GM06990 (cell line): ENCODE measurements at places on chromosomes 16 and 17.

- DNase-seq, result no peak
Measured at GRCh38 chr17:48543854-48544348, 1.0 kb downstream of the HOXB2 start.

- DNase-seq, result no peak
Measured at GRCh38 chr17:65183736-65184135, 46.6 kb downstream of the RGS9 start.

DNA sequence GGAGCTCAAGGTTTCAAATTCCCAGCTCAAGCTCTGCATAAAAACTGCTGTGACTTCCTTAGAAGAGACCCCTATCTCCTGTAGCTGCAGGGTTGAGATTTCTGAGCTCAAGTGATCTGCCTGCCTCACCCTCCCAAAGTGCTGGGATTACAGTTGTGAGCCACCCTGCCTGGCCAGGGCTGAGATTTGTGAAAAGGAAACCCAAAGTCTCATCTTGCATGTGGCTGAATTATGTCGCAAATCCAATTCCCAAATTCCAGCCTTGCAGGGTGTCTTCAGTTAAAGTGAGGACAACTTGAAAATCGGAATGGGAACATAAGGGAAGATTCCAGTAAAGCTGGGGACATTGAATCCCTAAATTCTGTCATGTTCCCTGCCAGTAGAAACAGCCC is 14.2 kb upstream of the CETP start:
- no peak for DNase-seq

DNA sequence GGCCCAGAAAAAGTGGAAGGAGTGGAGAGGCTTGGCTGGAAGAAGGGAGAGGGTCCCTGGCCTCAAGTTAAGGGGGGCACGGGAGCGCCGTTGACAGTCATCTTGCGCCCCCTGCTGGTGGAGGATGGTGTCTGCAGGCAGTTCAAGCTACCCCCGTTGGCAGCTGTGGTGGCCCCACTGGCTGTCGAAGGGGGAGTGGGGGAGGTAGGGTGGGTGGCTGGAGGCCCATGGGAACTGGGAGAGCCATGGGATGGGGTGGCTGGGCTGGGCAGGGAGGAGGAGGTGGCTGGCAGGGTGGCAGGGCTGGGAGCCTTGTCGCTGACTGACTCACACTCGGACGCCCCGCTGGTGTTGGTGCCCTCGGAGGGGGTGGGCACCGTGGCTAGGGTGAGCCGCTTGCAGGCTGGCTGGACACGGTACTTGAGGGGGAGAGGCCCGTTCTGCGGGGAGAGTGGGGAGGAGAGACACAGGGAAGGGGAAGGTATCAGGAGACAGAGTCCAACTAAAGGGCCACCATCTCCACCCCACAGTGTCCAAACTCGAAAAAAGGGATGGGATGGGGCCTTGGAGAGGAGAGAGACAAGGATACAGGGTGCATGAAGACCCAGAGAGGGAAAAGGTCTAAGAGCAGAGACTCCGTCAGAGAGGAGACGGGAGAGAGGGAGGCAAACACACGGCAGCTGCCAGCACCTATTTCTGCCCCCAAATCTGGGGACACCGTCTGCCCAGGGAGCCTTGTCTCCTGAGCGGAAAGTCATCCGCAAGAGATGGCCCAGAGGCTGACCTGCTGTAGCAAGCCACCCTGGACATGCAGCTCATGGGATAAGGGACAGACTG is 5.2 kb downstream of the CISD3 start:
- no peak for DNase-seq

DNA sequence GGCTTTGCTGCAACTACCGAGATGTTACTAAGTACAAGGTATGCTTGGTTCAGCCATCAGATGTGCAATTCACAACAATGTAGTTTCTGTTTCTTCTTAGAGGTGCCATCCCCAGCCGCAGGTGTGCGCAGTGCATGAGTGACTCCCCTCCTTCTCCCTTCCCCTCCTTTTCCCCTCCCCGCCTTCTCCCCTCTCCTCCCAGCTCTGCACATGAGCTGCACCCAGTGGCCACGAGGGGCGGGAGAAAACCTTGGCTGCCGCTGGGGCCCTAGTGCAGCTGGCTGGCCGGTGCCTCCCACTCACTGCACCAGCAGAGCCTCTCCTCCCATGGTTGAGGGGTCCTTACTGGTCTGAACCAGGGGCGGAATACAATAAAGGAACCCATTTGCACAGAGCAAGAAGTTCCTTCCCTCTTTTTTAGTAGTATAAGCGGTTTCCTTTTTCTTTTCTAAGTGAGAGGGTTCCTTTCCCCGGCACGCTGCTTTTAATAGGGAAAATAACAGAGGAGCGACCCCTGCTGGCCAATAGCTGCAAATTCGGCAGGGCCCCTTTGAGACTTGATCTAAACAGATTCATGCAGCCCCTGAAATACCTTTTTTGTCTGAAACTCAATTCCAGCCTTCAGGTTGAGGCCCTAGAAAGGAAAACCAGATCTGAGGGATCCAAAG is 7.8 kb upstream of the CCL15 start:
- DNase-seq, result peak; percentile 36

DNA sequence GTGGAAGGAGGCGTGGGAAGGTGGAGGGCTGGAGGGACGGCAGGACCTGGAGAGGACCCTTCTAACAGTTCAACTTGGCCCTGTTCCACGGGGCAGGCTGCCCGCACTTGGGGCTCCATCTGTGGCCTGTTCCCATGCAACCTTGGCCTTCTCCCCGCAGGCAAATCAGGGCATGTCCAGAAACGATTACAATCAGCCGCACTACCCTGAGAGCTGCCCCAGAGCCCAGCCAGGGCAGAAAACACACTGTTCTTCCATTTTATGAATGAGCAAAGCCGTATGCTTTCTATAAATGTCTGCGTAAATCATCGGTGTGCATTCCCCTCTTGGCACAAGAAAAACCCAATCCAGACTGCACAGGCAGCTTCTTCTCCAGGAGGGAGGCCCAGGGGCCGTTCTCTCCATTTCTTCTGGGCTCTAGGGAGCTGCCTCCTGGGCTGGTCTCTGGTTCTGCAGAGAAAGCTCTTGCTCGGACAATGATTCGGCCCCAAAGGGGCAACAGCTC is 228.7 kb downstream of the SOX9 start:
- DNase-seq, result no peak

- no peak for DNase-seq
Measured at GRCh38 chr17:42329025-42329976, 41.0 kb downstream of the STAT5A start.

GRCh38 chr17:40443988-40444899 is 994 bp downstream of the IGFBP4 start:
- DNase-seq, result peak; percentile 51

DNA sequence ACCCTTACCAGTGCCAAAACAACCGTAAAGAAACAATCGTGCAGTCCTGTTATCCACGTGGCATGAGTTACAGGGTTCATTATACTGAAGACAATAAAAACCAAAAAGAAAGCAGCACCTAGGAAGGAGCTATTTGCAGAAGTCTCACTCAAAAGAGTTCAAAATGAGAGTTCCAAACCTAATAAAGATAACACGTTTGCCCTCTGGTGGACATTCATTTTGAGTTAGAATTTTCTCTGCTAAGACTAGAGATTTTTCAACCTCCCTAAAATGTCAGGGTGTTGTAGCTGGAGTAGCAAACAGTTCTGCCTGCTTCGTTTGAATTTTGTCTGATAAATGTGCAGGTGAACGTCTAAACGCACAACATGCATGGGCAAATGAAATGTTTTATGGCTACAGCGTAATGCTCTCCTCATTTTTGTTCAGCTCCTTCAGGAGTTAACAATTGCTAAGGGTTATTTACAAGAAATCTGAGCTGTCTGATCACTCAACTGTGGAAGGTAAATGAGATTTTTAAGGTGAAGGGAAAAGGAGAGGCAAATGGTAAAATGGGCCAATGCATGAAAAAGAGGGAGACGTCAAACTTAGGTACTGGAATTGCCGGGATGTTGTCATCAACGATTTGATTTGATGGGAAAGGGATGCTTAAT is 1067.9 kb upstream of the EEF2KMT start:
- DNase-seq, result no peak

- DNase-seq, result no peak
Measured at GRCh38 chr17:41737680-41738023, 3.2 kb upstream of the HAP1 start.

DNA sequence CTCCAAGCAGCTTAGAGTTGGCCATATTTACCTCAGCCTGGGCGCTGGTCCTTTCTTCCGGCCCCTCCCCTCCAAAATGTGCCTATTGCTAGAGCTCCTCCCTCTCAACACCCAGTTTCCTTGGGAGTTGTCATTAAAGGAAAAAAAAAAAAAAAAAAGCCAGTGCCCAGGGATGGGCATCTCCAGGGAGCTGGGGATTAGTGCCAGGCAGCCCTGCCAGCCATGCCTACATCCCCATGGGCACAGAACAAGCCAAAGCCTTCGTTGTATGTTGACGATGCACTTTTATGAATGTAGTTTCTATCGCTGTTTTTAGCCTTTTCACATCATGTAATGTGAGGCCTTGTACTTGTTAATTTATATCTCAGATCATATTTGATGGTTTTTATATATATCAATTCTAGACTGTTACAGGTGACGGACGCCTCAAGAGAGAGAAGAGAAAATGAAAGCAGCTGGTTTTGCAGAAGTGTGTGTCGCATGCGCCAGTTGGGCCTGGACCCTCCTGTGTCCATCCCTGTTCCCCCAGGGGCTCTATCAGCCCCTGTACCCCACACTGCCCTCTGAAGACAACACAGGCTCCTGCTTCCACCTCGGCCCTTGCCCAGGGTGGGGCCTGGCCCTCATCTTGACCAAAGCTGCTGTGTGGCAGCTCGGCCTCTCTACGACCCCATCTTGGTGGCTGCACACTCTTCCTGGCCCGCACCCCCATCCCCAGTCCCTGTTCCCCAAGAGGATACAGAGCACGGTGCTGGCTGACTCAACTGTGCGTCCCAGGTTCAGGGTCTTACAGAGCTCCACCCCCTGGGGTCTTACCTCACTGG is 4.8 kb downstream of the LIMD2 start:
- DNase-seq, result peak; percentile 46

DNA sequence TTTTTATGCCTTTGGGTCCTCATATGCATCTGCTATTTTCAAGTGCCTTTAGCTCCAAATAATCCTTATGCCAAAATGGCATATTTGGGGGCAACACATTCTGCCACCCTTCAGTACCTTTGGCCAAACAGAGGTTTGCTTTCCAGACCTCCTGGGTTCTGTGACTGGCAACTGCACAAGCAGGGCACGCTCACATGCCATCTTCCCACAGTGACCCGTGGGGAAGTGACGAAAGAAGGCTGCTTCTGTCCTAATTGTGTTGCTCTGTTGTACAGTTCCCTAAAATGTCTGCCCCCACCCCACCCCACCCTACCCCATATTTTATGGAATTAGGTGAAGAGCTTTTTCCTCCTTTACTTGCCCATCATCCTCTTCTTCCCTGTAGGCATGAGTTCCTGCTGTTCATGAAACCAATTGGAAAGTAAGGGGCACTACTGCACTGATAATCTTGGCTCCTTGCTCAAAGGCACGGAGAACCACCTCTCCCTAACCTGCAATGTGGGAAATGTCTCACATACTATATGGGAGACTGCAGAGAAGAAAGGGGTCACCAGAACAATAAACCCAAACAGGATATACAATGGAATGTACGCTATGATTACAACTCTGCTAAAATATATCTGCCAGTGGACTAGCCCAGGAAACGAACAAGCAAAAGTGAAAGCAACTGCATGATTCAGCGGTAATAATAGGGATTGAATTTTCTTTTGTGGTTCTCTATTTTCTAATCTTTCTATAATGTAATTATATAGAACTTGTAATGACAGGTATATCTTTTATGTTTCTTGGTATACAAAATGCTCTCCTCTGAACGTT is 3.3 kb upstream of the SLFN12L start:
- peak; percentile 22 for DNase-seq

- no peak for DNase-seq
Measured at GRCh38 chr17:49580055-49580721, 4.5 kb downstream of the NXPH3 start.

DNA sequence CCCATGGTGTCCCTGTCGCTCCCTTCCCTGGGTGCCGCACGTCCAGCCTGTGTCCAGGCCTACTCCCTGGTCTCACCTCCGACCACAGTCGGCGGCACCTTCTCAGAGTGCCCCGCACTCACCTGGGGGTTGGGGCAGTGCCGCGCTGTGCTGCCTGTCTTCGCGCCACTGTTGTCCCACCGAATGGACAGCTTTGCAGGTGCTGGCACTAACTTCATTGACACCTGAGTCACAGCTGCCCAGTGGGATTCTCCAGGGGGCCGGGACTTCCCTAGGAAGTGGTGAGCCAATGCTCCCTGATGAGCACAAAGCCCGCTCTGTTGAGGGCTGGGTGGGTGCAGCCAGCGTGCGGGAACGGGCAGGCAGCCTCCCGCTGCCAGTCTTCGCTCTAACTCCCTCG is 24.3 kb upstream of the DBNDD1 start:
- DNase-seq, result no peak

DNA sequence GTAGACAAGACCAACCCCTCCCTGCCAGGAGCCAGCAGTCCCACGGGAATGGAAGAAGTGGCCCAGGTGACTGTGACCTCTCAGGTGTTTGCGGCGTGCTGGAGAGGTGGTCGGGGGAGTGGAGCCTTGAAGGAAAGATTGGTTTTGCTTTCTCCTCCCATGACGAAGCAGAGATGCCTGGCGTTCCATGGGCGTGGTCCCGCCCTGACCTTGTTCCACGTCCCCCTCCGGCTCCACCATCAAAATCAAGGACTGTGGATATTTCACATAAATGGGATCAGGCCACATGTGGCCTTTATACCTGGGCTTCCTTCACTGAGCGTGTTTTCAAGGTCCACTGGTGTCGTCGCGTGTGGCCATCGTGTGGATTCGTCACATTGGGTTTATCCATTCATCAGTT is 270.6 kb upstream of the TNRC6C start:
- DNase-seq, result no peak

GRCh38 chr16:51287121-51287755 is 136.2 kb upstream of the SALL1 start:
- no peak for DNase-seq

DNA sequence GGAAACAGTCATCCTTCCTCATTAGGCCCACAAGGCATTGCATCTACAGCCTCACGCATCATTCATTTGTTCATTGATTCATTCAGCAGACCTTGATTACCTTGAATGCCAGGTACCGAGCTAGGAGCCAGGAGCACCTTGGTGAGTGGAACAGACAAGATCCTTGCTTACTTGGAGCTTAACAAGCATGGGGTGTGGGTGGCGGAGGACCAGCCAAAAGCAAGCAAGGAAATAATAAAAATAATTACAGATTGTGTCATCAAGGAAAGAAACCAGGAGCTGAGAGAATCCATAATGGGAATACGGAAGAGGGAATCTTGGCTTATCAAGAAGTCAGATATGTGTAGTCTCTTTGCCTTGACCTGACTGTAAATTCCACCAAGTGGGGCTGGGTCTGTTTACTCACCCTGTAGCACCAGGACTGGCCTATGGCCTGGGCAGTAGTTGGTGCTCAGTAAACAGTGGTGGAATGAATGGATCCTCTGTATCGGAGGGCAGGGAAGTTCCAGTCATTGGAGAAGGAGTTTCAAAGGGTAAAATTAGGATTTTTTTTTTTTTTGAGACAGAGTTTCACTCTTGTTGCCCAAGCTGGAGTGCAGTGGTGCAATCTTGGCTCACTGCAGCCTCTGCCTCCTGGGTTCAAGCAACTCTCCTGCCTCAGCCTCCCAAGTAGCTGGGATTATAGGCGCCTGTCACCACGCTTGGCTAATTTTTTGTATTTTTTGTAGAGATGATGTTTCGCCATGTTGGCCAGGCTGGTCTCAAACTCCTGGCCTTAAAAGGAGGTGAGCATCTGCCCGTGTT is 157.7 kb downstream of the MSI2 start:
- no peak for DNase-seq

GRCh38 chr17:82449883-82450356 is 632 bp downstream of the CYBC1 start:
- no peak for DNase-seq

GRCh38 chr16:22098405-22099255 is 6.3 kb downstream of the VWA3A start:
- DNase-seq, result no peak
